ENCODE measurements at places on chromosomes 4 and X.

GRCh38 chr4:11348449-11349088, 80.1 kb downstream of the HS3ST1 start:
- DNase-seq: no peak

DNA sequence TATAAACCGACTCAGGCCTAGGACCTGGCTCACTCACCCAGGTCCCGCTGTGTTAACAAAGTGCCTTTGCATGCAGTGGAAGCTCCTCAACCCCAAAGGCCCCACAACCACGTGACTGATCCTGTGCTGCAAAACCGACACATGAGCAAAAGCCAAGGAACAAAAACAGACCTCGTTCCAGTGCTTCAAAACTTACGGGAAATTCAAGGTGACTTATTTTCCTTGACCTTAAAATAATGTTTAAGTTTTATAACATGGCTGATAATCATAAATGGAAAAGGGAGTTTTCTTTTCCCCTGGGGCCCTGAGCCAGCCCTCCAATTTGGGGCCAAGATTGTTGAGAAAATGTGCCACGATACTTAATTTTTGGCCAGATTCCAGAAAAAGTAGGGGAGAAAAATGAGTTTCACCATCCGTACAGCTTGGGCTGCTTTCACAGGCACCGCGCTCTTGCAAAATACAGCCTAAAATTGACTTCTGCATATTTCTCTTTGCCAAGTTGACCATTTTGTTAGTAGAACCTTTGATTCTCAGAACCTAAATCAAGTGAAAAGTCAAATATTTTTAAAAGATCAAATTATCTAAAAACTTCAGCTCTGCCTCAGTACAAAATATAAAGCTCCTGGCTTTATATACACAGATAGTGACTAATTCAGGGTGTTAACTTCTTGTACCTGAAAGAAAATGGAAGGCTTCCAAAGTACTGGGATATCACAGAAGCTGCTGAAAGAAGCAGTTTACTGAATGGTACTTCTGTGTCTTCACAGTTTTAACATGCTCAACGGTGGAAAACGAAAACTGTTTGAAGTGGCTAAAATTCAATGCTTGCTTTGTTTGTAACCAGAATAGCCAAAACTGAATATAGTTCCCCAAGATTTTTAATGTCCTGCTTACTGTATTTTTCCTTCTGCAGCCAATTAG, 93.8 kb downstream of the APBB2 start:
- no peak for DNase-seq

- no peak for DNase-seq
Observed at GRCh38 chr4:14269824-14270223, 642.3 kb upstream of the BOD1L1 start.

GRCh38 chr4:79325864-79326328, at the start of gene NAA11:
Gene NAA11, minus strand, starts transcription at chr4:79326061. Its CDS starts 184 bp downstream, at chr4:79325877.
- no peak for DNase-seq

DNA sequence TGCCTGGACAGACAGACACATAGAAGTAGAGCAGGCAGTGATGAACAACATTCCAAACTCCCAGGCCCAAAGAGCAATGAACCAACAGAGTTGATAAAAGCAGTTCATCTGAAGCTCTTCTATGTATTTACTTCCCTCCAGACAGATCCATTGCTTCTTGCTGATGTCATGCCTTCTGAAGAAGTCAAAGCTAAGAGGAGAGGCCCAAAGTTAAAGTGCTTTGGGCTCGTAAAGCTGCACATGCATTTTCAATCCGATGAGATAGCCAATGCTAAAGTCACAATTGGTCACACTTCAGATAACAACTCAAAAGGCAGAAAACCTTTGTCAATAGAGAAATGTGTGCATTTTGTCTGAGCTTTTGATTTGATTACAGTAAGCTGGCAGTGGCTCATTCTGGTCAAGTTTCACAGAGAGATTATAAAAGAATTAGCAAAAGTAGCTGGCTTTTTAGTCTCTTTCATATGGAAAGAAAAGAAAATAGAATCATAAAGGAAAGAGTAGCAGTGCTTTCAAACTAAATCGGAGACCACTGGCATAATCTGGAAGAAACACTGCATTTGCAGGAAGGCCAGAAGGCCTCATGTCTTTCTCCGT, 82.0 kb downstream of the GPC4 start:
- no peak for DNase-seq

- no peak for DNase-seq
Observed at GRCh38 chr4:168028568-168028967, 63.8 kb upstream of the ANXA10 start.

GRCh38 chrX:1673337-1673736, 58.5 kb downstream of the ASMT start:
- no peak for DNase-seq

DNA sequence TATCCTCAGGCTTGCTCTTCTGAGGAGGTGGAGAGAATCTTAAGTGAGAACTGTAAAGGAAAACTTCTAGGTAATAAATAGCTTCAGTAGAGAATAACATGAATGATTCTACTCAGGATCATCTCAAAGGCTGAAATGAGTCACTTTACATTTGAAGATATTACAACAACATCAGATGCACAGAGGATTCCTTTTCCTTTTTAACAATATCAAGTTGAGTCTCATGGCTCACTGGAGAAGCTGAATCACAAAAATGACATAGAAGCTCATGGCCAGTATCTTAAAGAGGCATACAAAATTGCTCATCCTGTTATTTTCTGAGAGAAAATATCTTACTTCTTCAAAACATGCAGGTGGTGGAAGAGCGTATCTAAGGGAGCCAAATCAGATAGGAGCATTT, 72.5 kb upstream of the EMCN start:
- no peak for DNase-seq

GRCh38 chr4:98358630-98359248, 97.6 kb downstream of the RAP1GDS1 start:
- no peak for DNase-seq

GRCh38 chr4:66297703-66298102, 627.4 kb upstream of the EPHA5 start:
- no peak for DNase-seq

DNA sequence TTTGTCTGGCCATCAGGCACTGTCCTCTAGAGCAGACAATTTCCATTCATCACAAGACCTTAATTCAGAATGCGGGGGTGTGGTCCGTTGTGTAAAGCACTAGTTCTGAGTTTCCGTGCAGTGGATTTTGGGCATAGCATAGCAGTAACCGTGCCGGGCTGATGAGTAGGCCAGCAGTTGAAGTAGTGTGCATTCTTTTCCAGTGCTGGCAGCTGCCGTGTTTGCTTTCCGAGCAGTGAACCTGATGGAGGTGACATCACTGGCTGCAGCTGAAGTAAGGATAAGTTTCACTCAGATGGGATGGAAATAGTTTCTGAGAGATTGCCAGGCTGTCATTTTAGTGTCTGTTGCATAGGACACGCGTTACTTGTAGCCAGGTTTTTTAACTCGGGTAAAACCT, 107.0 kb upstream of the STIM2 start:
- no peak for DNase-seq

GRCh38 chrX:153684467-153685155, 3.1 kb upstream of the SLC6A8 start:
- no peak for DNase-seq

DNA sequence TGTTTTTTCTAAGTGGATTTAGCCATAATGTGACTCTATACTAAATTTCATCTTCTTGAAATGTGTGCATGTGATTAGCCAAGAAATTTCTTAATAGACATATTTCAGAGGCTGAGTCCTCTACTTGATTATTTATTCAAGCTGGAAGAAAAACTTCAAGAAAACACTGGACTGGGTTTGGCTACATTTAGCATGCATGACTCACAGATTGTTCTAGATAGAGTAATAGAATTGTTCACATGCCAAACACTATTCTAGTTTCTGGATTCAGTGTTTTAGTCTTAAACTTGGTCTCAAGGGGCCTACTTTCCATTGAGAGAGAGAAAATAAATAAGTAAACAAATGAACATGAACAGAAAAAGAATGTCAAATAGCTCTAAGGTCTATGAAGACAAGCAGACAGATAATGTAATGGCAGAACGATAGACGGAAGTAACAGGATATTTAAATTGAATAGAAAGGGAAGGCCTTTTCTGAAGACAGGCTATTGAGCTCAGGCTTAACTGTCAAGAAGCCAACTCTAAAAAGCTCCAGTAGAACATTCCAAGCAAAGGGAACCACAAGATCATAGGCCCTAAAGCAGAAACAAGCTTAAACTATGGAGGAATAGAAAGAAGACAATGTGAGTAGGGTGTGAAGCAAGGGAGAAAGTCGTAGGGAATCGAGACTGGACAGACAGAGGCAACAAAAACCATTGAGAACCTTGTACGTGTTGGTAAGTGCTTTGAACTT, 104.6 kb downstream of the TMEM144 start:
- no peak for DNase-seq

DNA sequence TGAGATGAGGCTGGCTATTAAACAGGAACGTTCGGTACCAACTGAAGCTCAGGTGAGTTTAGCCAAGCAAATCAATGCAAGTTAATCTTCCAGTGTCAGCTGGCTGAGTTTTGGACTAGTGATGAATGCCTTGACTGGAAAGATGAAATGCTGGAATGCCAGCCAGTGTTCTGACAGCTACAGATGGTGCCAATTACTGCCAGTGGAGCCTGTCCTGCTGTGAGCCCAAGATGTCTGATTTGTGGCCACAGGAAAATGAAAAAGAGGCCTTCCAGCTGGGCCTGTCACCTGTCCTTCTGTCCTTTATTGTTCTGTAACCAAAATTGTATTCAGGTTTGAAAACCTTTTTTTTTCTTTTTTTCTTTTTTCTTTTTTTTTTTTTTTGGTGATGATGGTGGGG, 223.1 kb downstream of the AFF2 start:
- DNase-seq: no peak

GRCh38 chr4:81319657-81320056, 104.6 kb upstream of the PRKG2 start:
- DNase-seq: no peak

- DNase-seq: no peak
Observed at GRCh38 chr4:86122404-86122803, 237.4 kb downstream of the MAPK10 start.

- no peak for DNase-seq
Observed at GRCh38 chrX:41118156-41118555, 32.9 kb downstream of the USP9X start.

DNA sequence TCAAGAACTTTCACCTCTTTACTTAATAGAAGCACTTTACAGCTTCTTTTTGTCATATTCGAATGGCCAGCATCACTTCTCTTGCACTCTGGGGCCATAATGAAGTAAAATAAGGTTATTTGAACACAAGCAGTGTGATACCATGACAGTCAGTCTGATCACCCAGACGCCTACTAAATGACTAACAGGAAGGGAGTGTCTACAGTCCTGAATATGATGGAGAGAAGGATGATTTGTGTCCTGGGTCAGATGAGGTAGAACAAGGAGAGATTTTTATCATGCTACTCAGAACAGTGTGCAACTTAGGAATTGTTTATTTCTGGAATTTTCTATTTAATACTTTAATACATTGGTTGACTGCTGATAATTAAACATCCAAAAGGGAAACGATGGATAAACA, 284.2 kb upstream of the F9 start:
- DNase-seq: no peak

DNA sequence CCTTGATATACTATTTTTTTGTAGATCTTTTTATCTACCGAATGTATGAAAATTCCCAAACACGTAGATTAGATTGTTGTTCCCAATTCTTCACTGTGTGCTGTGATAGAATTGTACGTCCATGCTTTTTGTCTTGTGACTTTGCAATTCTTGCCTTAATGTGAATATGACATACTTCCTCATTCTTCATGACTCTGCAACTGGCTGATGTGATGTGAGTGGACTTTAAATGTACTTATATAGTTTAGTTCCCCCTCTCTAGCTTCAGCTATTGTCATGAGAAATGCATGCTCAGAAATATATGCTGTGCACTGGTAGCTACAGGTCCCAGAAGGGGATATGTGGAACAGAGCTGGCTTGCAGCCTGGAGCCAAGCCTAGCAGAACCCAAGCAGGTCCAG, 89.4 kb downstream of the FTHL17 start:
- no peak for DNase-seq

DNA sequence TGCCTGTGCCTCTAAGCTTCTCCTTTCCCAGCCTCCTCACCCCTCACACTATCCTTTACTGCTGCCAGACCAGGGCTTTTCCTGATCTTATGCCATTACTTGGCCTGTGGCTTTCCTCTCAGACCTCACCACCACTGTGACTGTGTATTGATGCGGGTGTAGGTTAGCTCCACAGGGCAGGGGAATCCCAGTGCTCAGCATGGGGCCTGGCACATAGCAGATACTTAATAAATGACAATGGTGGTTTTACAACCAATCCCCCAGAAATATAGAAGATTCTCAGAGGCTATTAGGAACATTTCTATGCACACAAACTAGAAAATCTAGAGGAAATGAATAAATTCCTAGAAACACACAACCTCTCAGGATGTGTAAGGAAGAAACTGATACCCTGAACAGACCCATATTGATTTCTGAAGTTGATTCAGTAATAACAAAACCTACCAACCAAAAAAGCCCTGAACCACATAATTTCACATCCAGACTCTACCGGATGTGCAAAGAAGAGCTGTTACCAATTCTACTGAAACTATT, 129.6 kb upstream of the QRFPR start:
- DNase-seq: no peak

GRCh38 chrX:50081282-50081889, 119.4 kb downstream of the AKAP4 start:
- no peak for DNase-seq

DNA sequence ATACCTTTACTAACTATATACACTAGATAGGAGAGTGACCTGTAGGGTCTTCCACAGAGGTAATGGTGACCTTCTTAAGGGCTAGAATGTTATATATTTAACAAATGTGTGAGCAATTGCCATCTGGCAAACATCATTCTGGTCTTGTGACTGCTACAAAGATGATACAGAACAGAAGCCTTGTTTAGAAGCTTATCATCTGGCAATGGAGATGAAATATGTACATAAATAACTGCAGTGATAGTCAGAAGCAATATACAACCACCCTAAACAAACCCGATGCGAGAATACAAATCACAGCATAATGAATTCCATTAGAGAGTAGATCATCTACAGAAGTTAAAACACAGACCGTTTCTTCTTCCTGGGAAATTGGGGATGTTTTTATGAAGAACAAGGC, 952.7 kb upstream of the SLIT2 start:
- no peak for DNase-seq

- no peak for DNase-seq
Observed at GRCh38 chr4:38311495-38312126, 351.4 kb downstream of the PTTG2 start.

DNA sequence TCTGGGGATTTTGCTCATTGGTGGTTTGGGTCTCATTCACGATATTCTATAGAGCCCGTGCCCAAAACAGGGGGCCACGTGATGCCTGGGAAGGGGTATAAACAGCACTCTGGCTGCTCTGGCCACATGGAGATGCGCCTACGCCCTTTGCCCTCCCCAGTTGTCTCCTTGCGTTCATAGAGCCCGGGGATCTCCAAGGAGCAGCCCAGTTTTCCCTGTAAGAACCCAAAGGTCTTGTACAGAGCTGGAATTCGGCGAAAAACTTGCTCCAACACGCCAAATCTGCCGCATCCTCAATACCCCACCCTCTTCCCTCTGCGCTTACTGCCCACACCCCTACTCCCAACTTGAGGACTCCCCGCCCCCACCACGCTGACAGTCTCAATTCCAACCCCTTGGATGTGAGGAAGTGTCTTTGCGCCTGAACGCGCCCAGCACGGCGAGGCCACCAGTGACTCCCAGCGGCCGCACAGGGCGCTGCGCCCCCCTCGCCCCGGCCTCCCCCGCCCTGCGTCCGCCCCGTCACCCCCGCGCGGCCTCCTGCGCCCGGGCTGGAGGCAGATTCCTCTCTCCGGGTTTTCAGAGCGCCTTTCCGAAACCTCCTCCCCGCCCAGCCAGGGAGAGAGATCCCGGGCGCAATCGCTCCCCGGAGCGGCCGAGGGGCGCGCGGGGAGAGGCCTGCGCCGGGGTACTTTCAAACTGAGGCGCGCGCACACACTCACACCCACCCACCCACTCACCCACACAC, at the start of gene NHS:
TSS of gene NHS (plus strand) at position 582 of the 748 bp plus-strand sequence. CDS start 558 bp downstream, outside the sequence.
- no peak for DNase-seq
